GF-D8 (cell line): ENCODE measurements at places on chromosomes 4 and X.

GRCh38 chrX:49291615-49292337 lies 11.7 kb upstream of the GAGE10 start:
- DNase-seq: no peak

DNA sequence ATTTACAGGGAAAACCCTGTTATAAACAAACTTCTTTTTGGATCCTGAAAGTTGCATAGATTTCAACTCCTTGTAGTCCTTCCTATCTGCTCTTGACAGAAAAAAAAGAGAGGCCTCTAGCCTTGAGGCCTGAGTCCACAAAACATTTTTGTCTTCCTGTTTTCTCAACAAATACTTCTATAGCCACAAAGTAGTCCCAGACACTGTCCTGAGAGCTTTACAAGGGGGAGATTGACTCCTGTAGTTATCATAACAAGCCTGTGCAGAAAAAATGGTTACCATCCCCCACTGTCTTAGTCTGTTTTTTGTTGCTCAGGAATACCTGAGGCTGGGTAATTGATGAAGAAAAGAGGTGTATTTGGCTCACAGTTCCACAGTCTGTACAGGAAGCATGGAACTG lies 35.2 kb downstream of the PCDH7 start:
- no peak for DNase-seq

GRCh38 chr4:133127500-133127899 lies 21.6 kb upstream of the PCDH10 start:
- DNase-seq: no peak

- no peak for DNase-seq
Measured at GRCh38 chrX:152845618-152846240, 14.9 kb downstream of the NSDHL start.

DNA sequence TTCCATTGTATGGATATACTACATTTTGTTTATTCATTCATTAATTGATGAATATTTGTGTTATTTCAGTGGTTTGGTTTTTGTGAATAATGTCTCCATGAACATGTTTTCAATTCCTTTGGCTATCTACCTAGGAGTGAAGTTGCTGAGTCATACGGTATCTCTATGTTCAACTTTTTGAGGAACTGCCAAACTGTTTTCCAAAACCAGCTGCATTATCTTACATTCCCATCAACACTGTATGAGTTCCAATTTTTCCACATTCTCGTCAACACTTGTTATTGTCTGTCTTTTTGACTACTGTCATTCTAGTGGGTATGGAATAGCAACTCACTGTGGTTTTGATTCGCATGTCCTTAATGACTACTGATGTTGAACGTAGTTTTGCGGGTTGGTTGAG lies 388.6 kb upstream of the MAGEB2 start:
- DNase-seq: no peak

DNA sequence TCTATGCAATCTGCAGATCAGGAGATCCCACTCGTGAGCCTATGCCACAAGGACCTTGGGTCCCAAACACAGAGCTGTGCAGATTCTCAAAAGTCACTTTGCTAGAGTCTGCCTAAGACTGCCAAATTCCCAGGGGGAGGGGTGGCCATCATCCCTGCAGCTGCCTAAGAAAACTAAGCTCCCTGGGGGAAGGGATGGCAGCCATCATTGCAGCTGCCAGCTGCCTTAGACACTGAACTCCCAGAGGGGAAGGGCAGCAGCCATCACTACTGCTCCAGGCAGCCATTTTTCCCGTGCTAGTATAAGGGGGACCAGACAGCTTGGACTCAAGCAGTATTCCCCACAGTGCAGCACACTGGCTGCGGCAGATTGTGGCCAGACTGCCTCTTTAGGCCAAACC lies 156.9 kb downstream of the NKX6-1 start:
- no peak for DNase-seq
